Foreskin keratinocyte (primary cell): ENCODE measurements at places on chromosomes 2 and 18.

GRCh38 chr2:17754773-17755425, 961 bp downstream of the GEN1 start:
- DNase-seq: peak; percentile 18

DNA sequence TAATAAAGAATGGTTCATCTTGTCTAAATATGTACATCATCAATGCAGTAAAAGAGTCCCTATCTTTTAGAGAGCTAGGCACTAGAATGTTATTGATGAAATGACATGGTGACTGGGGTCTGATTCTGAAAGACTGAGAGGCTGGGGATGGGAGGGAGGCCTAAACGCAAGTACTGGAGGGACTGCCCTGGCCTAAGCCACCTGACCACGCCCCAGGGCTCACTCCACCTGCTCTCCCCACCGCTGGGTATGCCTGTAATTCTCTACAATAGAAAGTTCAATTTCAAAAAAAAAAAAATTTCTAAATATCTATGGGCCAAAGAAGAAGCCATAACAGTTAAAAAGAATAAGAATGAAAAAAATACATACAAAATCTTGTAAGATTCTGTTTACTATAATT, 194.0 kb downstream of the HDAC4 start:
- no peak for DNase-seq

DNA sequence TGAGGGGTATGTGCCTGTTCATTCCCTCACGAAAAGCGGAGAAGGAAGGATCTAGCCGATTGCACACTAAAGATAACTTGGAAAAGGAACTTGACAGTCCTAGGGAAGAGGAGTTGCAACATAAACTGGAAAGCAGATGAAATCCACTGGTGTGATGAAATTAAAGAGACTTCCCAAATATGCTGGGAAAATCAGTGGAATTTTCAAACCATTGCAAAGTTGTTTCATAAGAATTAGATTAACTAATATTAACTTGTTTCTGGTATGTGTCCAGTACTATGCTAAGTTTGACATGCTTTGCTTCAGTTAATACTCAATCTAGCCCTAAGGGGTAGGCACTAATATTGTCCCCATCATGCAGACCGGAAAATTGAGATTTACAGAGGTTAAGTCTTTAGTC, 222.7 kb downstream of the IKZF2 start:
- no peak for DNase-seq

DNA sequence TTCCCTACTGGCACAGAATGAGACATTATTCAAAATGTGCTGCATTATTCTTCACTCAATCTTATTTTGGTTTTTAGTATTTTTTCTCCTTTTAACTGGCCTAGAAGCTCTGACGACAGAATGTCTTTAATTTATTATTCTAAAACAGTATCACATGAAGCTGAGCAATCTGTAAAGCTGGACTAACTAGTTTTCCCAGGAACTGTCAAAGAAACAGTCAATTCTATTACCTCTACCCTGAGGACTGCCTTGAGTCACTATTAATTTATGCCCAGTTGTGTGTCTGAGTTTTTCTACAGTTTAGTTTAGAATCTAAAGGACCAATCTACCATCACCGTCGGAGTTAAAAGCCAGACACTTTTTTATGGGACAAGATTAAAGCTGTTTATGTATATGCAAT, 31.6 kb downstream of the MBD2 start:
- peak; percentile 48 for DNase-seq

DNA sequence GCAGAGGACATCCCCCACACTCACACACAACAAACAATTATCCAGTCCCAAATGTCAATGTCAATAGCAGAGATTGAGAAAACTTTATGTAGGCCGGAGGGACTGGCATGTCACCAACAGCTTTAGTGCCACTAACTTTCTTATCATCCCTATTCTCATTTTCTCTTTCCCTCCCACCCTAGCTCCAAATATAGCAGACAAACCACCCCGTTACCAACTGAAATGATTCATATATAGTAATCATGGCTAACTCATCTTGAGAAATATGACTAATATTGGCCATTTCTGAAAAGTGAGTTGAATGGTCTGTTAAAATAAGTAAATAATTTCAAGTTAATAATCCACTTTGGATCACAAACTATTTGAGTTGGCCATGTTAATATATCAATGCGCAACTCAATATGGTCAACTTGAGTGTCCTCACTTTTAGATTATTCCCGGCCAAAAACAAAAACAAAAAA, 242.1 kb upstream of the RND3 start:
- peak; percentile 17 for DNase-seq
